ENCODE measurements at places on chromosomes 12 and 14.

- no peak for DNase-seq
Measured at GRCh38 chr14:67971627-67972625, 152.3 kb downstream of the RAD51B start.

- DNase-seq, result peak; percentile 90
Measured at GRCh38 chr14:49892301-49892635, 614 bp upstream of the ARF6 start.

DNA sequence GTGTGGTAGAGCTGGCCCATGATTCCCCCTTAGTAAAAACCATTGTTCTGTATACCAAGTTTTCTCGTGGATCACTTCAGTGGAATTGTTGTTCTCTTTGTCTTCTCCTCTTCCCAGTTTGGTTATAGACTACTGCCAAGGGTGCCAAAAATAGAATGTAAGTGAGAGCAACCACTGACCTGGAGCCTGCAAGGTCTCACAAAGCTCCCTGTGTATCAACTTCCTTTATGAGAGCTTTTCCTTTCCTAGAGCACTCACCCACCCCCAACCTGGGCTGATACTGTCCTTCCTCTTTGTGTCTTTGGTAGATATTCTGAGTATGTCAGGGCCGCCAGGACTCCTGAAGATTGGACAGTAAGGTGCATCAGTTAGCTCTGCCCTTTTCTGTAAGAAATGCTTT is 101.0 kb downstream of the SCN8A start:
- DNase-seq, result no peak

DNA sequence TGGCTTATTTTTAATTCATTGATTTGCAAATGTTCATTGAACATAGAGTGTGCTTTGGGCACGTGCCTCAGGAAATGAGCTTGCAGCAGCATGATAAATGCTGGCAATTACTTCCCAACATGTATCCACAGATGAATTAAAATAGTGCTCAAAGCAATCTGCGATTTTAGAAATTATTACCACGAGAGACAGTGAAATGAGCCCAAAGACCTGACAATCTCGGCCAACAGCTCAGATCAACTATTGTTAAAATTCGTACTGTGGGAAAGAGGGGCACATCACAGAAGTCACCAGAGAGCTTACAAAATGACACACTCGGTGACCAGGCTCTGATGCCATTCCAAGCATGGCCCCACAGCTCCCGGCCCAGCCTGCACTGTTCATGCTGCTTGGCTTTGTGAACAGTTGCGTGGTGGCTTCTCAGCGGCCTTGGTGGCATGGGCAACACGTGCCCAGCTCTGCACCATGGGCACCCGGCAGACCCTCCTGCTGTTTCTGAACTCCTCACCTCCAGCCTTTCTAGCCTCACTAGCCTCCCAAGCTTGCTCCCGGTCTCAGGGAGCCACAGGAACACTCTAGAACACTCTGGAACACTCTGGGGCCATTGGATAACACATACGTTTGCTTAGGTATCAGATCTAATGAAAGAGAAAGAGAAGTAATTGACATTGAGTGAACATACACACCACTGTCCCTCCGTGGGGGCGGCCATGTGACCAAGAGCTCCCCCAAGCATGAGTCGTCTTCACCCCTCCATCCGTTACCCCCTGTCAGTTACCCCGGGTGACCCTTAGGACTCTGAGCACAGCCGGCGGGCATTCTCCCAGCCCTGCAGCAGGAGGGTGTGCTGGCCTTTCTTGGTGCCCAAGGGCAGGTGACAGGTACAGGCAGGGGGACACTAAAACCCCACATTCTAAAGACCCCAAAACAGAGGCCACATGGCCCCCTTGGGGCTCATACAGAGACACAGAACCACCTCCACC is 28.0 kb downstream of the RIMBP2 start:
- DNase-seq, result no peak

- DNase-seq, result no peak
Measured at GRCh38 chr14:52377940-52378339, 63.8 kb downstream of the PTGER2 start.

- DNase-seq, result no peak
Measured at GRCh38 chr12:126926023-126926594, 1340.9 kb upstream of the TMEM132C start.

DNA sequence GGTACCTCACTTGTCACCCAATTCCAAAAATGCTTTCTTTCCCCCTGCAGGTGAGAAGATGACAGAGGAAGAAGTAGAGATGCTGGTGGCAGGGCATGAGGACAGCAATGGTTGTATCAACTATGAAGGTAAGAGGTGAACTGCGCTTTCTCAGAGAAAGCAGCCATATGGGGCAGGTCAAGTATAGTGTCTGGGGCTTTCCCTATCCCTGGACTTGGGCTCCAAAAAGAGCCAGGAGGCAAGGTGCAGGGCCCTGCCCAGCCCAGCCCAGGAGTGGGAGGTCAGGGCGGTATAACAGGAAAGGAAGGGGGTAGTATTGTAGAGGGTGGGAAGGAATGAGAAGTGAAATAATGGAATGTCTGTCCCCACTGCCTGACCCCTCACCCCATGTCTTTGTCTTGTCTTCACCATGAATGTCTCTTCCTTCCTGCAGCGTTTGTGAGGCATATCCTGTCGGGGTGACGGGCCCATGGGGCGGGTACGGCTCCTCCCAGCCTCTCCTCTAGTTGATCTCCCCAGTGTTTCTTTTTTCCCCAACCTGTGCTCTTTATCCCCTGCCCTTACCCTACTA is 2.1 kb downstream of the MYL6 start:
- DNase-seq, result peak; percentile 80

- no peak for DNase-seq
Measured at GRCh38 chr12:102682366-102683289, 202.3 kb upstream of the IGF1 start.

GRCh38 chr14:77296906-77297305 is 23.8 kb downstream of the POMT2 start:
- no peak for DNase-seq

- DNase-seq, result peak; percentile 78
Measured at GRCh38 chr12:111766608-111767361, at the start of gene ALDH2. TSS of gene ALDH2 (plus strand) at chr12:111766933. CDS start at chr12:111766983, 50 bp downstream.

DNA sequence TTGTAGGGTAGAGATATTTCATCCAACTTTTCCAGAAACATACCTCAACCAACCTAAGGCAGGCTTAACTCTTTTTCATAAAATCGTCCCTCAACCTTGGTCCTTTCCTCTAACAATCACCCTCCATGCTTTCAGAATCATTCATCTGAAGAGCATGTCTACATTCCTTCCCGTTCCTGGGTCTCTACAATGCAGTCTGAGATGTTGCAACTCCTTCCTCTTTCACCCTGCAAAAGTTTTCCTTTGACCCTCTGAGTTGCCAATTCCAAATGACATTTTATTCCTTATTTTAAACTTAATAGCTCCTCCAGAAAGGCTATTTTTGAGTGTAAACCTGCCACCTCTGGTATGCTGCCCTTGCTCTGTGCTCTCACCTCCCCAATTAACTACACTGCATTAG is 16.7 kb downstream of the SLC7A7 start:
- DNase-seq, result no peak

GRCh38 chr12:11307143-11307542 is 3.1 kb downstream of the PRB4 start:
- no peak for DNase-seq

GRCh38 chr12:46516933-46517578 is 144.5 kb upstream of the SLC38A2 start:
- DNase-seq, result no peak

- DNase-seq, result peak; percentile 38
Measured at GRCh38 chr12:18998343-18999261, 130.9 kb upstream of the PLEKHA5 start.

DNA sequence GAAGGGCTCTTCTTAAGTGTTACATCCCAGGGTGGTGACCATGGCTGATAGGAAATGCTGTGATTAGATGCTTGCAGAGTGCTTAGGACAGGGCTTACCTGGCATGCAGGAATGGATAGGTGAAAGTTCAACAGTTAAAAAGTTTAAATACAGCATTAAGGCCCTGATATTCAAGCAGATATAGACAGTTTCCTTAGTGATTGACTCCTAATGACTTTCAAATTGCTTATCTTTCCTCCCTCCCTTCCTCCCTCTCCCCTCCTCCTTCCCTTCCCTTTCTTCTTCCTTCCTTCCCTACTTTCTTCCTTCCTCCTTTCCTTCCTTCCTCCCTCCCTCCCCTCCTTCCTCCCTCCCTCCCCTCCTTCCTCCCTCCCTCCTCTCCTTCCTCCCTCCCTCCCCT is 244.6 kb upstream of the NOS1 start:
- DNase-seq, result no peak

DNA sequence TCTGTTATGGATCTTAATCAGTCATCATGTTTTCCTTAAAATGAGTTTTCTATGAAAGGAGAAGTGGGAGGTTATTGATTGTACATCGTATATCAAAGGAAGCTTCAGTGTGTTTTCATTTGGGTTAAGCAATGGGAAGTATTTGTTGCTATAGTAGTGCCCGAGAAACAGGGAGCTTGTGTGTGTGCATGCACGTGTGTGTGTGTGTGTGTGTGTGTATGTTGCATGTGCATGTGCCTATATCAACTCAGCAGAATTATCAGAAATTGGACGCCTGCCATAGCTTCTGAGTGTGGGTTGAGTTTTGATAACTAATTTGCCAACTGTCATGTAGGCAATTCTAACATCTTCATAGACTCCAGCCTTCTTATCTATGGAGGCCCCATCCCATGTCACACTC is 246.1 kb upstream of the CRY1 start:
- no peak for DNase-seq

DNA sequence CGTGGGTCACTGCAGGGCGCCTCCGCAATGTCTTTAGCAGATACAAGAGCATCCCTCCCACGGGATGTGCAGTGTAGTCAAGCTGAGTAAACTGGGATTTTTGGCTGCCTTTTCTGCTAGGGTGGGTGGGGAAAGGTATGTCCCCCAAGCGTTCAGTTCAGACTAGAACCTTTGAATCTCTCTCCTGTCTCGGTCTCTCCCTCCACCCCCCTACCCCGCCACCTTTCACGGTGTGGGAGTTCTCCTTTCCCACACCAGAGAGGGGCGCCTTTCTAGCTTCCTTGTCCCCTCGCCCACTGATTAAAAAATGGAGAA is 525 bp upstream of the FAR2 start:
- DNase-seq, result peak; percentile 40

DNA sequence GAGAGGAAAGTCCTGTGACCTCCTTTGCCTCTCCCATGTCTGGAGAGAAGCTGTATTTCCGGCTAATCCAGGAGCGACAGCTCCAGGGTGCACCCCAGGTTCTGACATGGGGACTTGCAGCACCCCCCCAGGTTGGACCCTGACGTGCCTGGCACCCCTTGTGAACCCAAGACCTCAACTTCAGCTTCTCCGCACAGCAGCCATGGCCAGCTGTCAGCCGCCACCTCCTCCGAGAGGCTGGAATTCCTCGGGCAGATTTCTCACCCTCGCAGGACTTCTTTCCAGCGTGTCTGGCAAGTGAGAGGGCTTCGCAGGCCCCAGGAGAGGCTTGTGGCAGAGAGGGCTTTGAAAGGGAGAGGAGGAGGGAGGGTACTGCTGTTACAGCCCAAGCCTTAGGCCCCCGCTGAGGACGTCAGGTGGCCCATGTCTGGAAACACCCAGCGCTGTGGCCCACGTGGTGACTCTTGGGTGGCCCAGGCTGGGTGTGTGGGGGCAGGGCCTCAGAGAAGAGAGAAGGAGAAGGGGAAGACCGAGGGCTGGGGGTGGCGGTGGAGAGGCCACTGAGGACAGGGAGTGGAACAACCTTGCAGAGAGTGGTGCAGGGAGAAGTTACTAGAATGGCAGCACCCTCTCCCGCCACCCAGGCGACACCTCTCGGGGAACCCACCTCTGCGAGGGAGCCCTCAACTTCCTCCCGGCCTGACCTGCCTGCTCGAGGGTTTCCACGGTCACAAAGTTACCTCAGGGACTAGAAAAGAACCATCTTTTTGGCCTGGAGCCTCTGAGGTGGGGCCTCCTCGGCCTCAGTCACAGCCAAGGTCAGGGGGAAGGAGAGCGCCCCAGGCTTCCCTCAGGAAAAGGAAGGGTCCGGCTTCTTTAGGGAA is 11.7 kb upstream of the RPS6KL1 start:
- DNase-seq, result no peak

DNA sequence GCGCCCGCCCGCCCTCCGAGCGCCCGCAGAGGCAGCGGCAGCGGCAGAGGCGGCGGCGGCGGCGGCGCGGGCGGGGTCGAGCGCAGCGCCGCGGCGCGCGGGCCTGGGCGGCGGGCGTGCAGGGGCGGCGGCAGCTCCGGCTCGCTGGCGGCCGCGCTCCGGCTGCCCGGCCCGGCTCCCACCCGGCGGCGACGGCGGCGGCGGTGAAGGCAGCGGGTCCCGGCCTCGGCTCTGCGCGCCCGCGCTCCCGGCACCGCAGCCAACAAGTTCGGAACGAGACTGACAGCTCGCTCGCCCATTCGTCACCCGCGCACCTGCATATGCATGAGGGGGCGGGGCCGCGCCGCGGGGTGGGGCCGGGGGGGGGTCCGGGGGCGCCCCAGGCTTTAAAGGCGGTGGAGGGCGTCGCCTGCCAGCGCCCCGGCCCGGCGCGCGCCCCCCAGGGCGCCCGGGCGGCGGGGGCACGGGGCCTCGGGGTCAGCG is at the start of gene JAG2:
Gene JAG2, minus strand, starts transcription at position 281 of the 483 bp plus-strand sequence. CDS start 356 bp downstream, outside the sequence.
- DNase-seq, result peak; percentile 75

DNA sequence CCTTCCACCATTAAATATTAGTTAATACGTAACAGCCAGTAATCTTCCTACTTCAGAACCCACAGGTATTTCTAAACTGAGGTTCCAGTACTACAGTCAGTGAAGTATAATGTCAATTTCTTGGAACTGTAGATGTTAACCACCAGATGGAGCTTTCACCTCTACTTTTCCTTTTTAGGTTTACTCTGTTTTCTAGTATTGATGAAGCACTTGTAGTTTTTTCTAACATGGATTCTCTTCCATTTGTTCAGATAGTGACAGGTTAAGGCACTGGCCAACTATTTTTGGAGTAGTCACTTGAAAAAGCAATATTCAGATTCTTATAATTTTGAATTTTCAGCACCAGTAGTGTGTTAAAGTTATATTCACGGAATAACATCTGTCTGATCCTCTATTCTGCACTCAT is 4.6 kb upstream of the SEC23A start:
- DNase-seq, result peak; percentile 69

GRCh38 chr12:108799401-108800243 is 57.8 kb downstream of the SSH1 start:
- no peak for DNase-seq

- DNase-seq, result peak; percentile 93
Measured at GRCh38 chr12:115341442-115341841, 657.5 kb upstream of the TBX3 start.

- no peak for DNase-seq
Measured at GRCh38 chr14:104393199-104393897, 186.2 kb upstream of the C14orf180 start.
